Pulmonary artery endothelial cell (primary cell): ENCODE measurements at places on chromosomes 5 and 9. TPM values are rescaled to one million over a fixed set of nuclear protein-coding genes. Genes with fewer than 3 reads are reported as not detected.

GRCh38 chr5:60598424-60598823 is 101.5 kb downstream of the DEPDC1B start:
- DNase-seq = no peak

The SNCB gene
- total RNA-seq = 0.07 TPM in 1 of 2 replicates, not detected in the other

DNA sequence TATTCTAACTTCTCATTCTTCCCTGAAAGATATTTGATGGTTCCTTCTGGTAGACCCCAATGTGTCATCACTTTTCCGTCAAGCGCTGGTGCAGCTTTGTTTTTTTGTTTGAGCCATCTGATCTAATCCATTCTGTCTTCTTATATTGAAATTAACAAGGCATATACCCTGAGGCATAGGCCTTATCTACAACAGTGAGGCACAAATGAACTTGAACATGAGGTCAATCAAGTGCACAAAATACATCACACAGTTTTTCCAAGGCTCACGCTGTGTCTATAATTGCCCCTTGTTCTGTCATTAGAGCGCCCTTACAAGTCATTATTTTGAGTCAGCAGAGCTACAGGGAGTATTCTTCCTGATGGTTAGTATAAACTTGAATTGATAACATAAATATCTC is 406.6 kb downstream of the MAT2B start:
- DNase-seq = no peak

DNA sequence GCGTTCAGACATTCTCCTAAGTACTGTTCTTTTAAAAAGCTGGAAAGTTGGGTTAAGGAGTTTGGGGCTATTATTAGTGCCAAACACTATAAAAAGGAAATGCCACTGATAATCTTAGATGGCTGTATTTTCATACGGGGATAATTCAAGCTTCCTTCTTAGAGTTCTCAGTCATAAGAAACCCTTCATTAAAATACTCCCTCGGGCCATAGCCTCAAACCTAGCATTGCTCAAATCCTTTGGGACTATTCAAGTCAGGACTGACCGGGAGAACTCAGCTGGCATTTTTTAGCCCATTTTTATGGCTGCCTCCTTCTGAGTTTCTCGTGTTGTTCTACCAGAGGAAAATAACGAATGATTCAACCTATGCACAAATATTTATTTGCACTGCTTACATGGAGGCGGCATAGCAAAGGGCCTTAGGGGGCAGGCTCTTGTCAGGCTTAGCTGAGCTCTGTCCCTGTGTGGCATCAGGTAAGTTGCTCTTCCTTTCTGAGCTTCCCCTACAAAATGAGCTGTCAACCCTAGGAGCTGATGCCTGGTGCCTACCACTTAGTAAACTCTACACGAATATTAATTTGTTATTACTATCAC is 33.5 kb upstream of the ADAM19 start:
- no peak for DNase-seq

GRCh38 chr5:123785162-123786071 is 273.4 kb downstream of the CSNK1G3 start:
- DNase-seq = no peak
